A549 treated with DMSO at 1 μM for 4 hours (cell line): ENCODE measurements at places on chromosomes 2 and 18. TPM values are rescaled to one million over a fixed set of nuclear protein-coding genes. Genes with fewer than 3 reads are reported as not detected.

Gene CELF4
- total RNA-seq: 0.05 TPM in 1 of 5 replicates, not detected in the others

Gene CNRIP1
- 2.2 to 2.9 TPM (median 2.3 TPM) in 5 replicates for total RNA-seq

Gene CDK15
- not detected in 5 replicates for total RNA-seq

Gene KCTD1
- total RNA-seq: 28.2 to 34.7 TPM (median 30.6 TPM) in 5 replicates

Gene ENOSF1
- 17.8 to 29.6 TPM (median 27.8 TPM) in 5 replicates for total RNA-seq

Gene TMEM178A
- 0.10 to 0.17 TPM (median 0.15 TPM) in 4 of 5 replicates, not detected in the other for total RNA-seq

Gene GALM
- 17.3 to 22.7 TPM (median 19.2 TPM) in 5 replicates for total RNA-seq

Gene OR6B2
- not detected in 5 replicates for total RNA-seq

Gene CDCA7
- 42.5 to 53.7 TPM (median 47.0 TPM) in 5 replicates for total RNA-seq

Gene ARHGAP28
- 0.03 to 0.37 TPM (median 0.09 TPM) in 5 replicates for total RNA-seq

Gene LYPD1
- total RNA-seq: 15.1 to 20.5 TPM (median 18.2 TPM) in 5 replicates

Gene PSMA8
- total RNA-seq: not detected in 5 replicates

Gene ERLEC1
- 53.1 to 68.1 TPM (median 60.2 TPM) in 5 replicates for total RNA-seq

Gene DYNAP
- not detected in 5 replicates for total RNA-seq

Gene ATP6V1B1
- 1.6 to 3.8 TPM (median 1.8 TPM) in 5 replicates for total RNA-seq

Gene ZEB2
- total RNA-seq: 3.9 to 6.2 TPM (median 5.2 TPM) in 5 replicates

Gene SEH1L
- total RNA-seq: 27.6 to 31.5 TPM (median 31.2 TPM) in 5 replicates

Gene PRKD3
- total RNA-seq: 10.9 to 17.1 TPM (median 13.9 TPM) in 5 replicates

Gene PPIG
- total RNA-seq: 36.3 to 46.2 TPM (median 44.9 TPM) in 5 replicates

Gene SKOR2
- not detected in 5 replicates for total RNA-seq

Gene NAT8
- not detected in 5 replicates for total RNA-seq

Gene CD28
- not detected in 5 replicates for total RNA-seq

Gene CYS1
- total RNA-seq: 0.65 to 1.7 TPM (median 1.4 TPM) in 5 replicates

Gene TRPM8
- total RNA-seq: 0.08 to 0.37 TPM (median 0.23 TPM) in 4 of 5 replicates, not detected in the other

Gene ADGRF3
- 0.03 to 0.13 TPM (median 0.10 TPM) in 5 replicates for total RNA-seq

Gene TTN
- under 0.01 to 0.02 TPM (median 0.01 TPM) in 5 replicates for total RNA-seq

Gene CTNNA2
- 0.17 to 0.52 TPM (median 0.22 TPM) in 5 replicates for total RNA-seq

Gene HK2
- 1.2 to 2.3 TPM (median 1.3 TPM) in 5 replicates for total RNA-seq

Gene POTEC
- total RNA-seq: not detected in 5 replicates

Gene CNDP2
- total RNA-seq: 74.0 to 94.3 TPM (median 84.1 TPM) in 5 replicates

Gene SERPINB11
- total RNA-seq: 0.07 to 0.08 TPM in 2 of 5 replicates, not detected in the others

Gene C2orf15
- total RNA-seq: 0.41 to 0.61 TPM (median 0.52 TPM) in 5 replicates

Gene CPO
- 0.09 to 0.19 TPM (median 0.17 TPM) in 3 of 5 replicates, not detected in the others for total RNA-seq

Gene GNAL
- total RNA-seq: 6.7 to 7.8 TPM (median 6.8 TPM) in 5 replicates

Gene APLF
- 0.68 to 1.0 TPM (median 0.79 TPM) in 5 replicates for total RNA-seq

Gene SP140
- 0.16 to 0.24 TPM (median 0.19 TPM) in 4 of 5 replicates, not detected in the other for total RNA-seq

Gene MDH1B
- 1.6 to 2.2 TPM (median 1.8 TPM) in 5 replicates for total RNA-seq

Gene ST6GAL2
- total RNA-seq: 16.7 to 28.3 TPM (median 24.1 TPM) in 5 replicates

Gene CDK5R2
- total RNA-seq: 1.2 to 2.5 TPM (median 1.9 TPM) in 5 replicates

Gene LAMA1
- 0.06 to 0.31 TPM (median 0.11 TPM) in 5 replicates for total RNA-seq

Gene MEP1B
- total RNA-seq: 0.03 to 0.15 TPM (median 0.07 TPM) in 5 replicates

Gene RUFY4
- total RNA-seq: not detected in 5 replicates

Gene IL1RL1
- total RNA-seq: 0.84 to 1.6 TPM (median 1.1 TPM) in 5 replicates

Gene GREB1
- total RNA-seq: 2.4 to 3.7 TPM (median 3.2 TPM) in 5 replicates

Gene SULT1C2
- total RNA-seq: 0.22 to 0.72 TPM (median 0.45 TPM) in 5 replicates

Gene DNAJC5G
- total RNA-seq: not detected in 5 replicates

Gene SIX3
- total RNA-seq: 0.17 to 0.45 TPM (median 0.34 TPM) in 5 replicates

Gene KIAA2012
- not detected in 5 replicates for total RNA-seq
